ENCODE measurements at places on chromosomes 7 and 10.

GRCh38 chr7:44469461-44470134 lies 20.9 kb downstream of the NUDCD3 start:
- no peak for DNase-seq

DNA sequence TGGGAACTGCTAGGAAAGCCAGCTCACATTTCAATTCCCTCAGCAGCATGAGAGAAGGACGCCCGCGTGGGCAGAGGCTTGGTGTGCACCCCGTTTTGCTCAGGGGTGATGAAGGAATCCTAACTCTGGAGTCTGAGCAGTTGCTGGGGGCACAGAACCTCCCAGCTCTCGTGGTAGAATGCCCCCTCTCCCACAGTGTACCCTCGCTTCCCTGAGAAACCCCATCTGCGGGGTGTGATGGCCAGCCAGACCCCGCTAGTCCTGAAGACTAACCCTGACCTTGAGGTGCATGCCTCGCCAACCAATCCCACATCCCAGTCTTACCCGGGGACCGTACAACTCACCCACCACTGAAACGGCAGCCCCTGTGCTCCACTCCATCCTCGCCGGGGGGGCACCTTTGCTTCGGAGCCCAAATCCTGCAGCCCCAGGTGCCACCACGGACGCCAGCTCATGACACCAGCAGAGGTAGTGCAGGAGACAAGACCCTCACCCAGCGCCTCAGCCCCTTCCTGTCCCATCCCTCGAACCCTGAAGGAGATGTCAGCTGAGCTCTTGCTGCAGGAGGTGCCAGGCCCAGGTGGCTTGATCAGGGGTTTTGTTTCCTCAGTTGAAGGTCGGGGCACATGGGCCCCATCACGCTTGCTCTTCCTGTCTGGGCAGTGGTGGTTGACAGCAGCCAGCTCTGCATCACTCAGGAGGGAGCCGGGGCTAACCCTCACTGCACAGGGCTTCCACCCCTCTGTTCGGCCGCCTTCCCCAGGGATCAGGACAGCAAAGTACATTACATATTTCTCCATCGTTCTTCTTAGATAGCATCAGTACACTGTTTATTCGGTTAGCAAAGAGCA lies 236.5 kb downstream of the MGMT start:
- no peak for DNase-seq

- no peak for DNase-seq
Observed at GRCh38 chr10:107059068-107059804, 105.3 kb downstream of the SORCS1 start.

- DNase-seq, result no peak
Observed at GRCh38 chr7:137475966-137476365, 132.4 kb upstream of the PTN start.

DNA sequence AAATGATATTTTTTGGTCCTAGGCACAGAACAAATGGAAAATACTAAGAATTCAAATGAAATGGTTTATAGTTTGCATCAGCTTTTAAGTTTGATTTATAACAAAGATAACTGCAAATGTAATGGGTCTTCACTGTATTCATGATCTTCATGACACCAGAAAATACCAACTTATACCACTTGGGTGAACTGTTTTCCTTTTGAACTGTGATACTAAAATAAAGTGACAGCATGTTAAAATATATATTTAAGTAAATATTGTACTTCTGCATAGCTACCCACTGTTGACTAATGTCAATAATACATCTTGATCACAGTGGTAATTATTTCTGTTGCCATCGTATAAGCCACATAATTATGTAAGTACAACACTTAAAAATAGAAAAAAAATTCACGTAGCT lies 442.0 kb upstream of the ANKRD30A start:
- DNase-seq, result no peak

DNA sequence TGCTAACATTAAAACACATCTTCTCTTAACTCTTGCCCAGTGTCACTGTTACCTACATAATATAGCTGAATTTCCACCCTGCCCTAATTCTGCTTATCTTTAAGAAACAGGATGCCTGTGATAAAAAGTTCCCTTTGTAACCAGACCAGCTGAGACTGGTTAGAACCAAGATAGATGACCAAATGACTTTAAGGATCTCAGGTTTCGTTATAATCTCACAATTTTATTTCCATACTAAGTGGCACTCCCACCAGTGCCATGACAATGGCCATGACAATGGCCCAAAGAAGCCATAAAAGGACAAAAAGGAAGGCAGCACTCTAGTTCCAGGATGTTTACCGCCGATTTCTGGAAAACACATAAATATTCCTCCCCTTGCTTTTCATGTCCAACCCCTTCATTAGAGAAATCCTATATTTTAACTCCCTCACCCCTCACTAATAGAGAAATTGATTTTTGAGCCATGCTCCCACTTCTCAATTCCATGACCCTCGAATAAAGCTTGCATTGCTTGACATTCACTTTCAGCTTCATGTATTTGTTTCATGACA lies 126.1 kb downstream of the ELAPOR2 start:
- DNase-seq, result no peak

- DNase-seq, result no peak
Observed at GRCh38 chr10:78575400-78575799, 493.4 kb upstream of the ZMIZ1 start.

- no peak for DNase-seq
Observed at GRCh38 chr7:122155566-122155965, 11.5 kb upstream of the AASS start.

DNA sequence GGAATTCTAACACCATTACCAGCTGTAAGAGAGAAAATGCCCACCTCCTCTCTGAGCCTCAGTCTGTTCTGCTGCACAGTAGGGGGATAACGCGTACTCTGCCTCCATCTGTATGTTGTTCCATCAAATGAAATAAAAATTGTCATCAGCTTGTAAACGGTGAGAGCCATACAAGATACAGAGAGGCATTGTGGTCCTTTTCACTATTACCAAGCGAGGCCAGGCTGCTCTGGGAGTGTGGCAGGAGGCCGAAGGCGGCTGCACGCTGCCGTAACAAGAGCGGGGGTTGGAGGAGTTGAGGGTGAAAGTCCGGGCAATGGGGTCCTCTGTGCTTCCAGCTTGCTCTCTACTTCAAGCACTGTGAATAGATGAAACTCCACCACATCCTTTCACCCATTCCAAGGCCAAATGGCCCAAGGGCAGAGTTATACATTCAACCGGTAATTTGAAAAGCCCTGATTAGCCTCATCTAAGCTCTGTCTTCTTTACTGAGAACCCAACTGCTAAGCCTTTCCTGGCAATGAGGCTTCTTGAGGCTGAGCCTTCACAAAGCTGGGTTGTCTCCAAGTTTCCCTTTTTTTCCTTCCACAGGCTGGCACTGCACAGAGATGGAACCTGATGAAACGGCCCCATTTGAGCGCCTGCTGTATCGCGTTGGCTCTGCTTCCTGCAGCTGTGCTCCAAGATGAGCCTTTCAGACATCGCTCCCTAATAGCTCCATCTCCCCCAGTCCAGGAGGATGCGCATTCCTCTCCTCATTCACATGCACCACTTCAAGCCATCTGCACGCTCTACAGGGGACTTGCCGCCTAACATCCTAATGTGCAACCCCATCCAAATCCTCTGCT lies 47.2 kb downstream of the PYROXD2 start:
- DNase-seq, result no peak

DNA sequence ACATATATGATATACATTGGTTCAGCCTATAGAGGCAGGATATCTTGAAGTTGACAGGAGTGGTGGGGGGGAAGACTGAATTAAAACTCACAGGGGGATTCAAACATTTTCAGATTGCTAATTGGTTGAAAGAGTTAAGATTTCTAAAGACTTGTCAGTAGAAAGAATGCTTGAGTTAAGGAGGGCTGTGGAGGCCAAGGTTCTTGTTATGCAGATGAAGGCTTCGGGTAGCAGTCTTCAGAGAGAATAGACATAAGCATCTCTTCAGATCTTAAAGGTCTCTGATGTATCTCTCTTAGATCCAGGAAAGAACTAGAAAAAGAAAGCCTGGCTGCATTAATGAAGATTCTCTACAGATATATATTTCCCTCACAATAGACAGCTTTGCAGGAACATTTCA lies 209.8 kb upstream of the SEMA3D start:
- no peak for DNase-seq

DNA sequence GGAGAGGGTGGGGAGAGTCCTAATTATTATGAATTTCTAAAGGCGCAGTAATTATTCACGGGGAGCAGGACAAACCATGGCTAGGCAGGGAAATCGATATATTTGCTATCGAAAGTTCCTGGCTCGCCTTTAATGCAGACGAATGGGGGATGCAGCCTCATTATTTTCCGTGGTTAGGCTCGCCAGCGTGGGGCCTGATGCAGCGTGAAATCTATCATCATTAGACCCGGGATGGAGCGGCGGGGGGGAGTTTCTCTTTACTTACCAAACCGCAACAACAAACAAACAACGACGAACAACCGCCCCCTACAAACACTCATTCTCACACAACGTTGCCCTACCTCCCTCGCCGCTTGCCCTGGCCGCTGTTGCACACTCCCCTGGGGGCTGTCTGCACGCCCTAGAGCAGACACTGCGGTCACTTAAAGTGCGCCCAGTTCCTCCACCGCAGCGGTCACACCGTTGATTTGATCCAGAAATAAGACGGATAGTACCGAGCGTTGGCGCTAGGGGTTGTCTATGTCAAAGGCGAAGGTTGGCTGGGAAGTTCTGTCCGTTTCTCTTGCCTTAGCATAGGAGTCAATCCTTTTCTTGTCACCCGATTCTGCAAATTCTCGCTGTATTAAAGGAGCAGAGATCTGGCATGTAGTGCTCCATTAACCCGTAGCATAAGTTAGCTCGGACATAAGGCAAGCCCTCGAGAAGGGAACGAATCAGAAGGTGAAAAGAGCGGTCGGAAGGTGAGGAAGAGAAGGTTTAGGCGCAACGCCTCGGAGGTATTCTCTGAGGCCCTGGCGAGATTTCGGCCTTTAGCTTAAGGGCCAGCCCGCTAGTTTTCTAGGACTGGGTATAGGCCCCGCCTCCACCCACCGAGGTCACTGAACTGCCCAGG lies 10.4 kb downstream of the NXPH1 start:
- DNase-seq, result no peak

GRCh38 chr7:129417073-129417472 lies 17.2 kb upstream of the STRIP2 start:
- no peak for DNase-seq

DNA sequence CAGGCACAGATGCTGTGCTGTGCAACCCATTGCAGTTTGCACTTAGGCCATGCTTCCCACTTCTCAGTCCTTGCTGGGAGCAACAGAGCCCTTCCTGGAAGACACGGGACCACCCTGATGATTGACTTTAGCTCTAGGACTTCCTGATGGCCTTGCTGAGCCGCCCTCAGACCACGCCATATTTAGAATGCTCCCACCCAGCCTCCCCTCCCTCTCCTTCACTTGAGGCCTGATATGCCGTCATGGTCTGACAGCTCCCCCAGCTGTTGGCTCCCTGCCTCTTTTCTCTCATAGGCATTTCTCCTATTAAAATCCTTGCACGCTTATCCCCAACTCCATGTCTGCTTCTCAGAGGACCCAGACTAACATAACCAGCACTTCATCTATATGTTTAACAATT lies 29.4 kb upstream of the GATAD1 start:
- no peak for DNase-seq

- DNase-seq, result no peak
Observed at GRCh38 chr10:112448888-112449287, 1.9 kb downstream of the VTI1A start.

GRCh38 chr7:108007261-108007660 lies 4.3 kb upstream of the LAMB1 start:
- no peak for DNase-seq

DNA sequence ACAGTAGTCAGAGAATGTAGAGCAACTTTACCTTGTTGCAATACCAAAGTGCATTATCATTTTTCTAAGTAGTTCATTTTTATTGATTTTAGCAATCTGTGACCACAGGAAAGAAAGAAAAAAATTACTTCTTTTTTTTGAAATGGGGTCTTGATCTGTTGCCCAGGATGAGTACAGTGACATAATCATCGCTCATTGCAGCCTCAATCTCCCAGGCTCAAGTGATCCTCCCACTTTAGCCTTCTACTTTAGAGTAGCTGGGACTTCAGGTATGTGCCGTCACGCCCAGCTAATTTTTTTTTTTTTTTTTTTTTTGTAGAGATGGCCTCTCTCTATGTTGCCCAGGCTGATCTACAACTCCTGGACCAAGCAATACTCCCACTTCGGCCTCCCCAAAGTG lies 11.4 kb upstream of the OAT start:
- DNase-seq, result no peak

- no peak for DNase-seq
Observed at GRCh38 chr10:10515479-10516204, 502.0 kb upstream of the CELF2 start.

DNA sequence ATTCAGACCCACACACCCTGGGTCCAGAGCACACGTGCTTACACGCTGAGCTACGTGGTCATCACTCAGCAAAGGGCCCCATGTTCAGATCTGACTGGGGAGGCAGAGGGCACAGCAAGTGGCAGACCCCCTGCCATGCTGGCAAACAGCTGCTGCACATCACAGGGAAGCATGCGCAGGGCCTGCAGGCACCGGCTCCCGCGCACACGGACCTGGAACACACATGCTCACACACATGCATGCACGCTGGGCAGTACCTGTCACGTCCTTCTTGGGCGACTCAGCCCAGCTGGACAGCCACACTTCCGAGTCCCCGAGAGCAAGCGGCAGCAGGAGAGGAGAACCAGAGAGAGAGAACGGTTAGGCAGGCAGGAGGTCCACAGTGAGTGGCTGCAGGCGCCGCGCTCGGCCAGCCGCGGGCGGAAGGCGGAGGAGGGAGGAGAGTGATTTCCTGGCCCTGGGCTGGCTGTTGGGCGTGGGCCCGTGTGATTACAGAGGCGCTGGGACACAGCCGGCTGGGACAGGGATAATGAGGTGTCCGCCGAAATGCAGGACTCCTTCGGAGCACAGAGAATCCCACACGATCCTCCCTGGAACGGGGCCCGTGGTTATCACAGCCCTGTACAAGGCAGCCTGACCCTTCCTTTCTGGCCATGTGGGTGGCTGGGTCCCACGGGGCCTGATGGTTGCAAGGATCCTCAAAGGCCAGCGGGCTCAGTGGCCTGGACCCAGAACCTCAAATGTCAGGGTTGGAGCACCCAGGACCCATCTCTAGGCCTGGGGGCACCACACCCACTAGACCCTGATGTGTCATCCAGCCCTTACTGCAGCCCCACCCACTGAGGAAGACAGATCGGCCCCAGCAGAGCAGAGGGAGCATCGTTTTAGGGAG lies 175.1 kb downstream of the NEURL1 start:
- no peak for DNase-seq

DNA sequence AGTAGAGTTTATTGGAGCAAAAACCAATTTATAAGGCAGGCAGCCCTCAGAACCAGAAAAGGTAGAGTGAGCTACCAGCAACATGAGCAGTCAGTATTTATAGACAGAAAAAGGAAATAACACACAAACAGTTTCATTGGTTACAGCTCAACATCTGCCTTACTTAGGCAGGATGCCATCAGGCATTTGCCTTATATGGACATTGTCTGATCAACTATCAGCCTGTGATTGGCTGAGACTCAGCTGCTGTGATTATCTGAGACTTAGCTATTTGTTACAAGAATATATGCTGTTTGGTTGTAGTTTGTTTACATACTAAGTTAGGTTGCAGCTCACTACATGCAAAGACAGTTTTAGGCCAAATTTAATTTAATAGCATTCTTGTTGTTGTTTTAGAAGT lies 60.4 kb upstream of the CDK1 start:
- no peak for DNase-seq

Measured in NCI-H1048 (cell line).